ENCODE measurements at places on chromosomes 16 and 17.

DNA sequence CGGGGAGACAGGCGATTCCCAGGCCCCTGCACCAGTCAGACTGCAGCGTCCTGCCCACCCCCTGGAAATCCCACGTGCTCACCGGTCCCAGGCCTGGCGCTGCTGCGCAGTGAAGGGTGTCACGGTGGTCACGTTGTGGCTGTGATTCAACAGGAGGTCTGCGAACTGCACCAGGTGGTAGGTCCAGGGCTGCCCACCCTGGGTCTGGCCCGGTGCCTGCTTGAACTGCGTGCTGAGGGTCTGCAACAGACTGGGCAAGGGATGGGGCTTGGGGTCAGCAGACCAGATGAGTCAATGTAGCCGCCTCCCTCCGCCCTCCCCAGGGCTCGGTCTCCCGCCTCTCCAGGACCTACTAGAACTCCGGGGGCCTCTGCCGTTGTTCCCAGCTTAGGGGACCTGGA lies 7.1 kb downstream of the MYBBP1A start:
- DNase-seq: no peak

GRCh38 chr16:79899316-79899715 lies 298.8 kb upstream of the MAF start:
- no peak for DNase-seq

GRCh38 chr17:39576187-39576586 lies 31.5 kb downstream of the NEUROD2 start:
- DNase-seq: no peak

- DNase-seq: no peak
Observed at GRCh38 chr17:39096508-39097149, 54.8 kb downstream of the PLXDC1 start.

DNA sequence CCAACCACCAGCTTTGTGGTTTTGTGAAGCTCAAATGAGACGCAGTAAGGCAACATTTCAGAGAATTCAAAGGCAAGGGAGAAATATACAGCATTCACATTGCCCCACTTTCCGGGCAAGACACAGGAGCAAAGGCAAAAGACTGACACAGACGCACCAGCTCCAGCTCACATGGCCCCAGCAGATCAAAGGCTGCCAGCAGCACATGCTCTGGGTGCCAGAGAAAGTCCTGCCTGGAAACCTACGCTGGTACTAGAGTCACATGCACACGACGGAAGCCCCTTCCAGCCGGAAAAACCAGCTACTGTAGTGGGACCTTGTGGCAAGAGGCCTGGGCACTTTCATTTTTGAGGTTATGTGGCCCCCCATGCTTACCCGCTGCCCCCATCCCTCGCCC lies 50.1 kb downstream of the GTF3C1 start:
- DNase-seq: no peak

DNA sequence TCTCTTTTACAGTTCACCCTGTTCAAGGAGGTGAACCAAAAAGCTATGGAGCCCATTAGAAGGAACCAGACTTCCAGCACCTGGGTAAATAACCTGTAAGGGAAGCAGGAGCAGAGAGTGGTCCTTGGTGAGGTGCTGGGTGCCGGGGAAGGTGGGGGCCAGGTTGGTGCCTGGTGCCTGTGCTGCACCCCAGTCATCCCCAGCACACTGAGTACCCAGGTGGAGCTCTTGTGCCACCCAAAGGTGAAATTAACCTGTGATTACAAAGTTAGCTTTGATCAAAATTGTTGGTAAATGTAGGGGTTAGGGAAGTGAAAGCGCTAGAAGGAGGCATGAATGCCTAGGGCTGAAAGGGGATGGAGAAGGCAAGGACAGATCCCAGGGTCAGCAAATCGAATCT lies 58.6 kb downstream of the CDRT4 start:
- no peak for DNase-seq

GRCh38 chr16:28534542-28535373 lies 4.0 kb downstream of the NUPR1 start:
- DNase-seq: no peak

DNA sequence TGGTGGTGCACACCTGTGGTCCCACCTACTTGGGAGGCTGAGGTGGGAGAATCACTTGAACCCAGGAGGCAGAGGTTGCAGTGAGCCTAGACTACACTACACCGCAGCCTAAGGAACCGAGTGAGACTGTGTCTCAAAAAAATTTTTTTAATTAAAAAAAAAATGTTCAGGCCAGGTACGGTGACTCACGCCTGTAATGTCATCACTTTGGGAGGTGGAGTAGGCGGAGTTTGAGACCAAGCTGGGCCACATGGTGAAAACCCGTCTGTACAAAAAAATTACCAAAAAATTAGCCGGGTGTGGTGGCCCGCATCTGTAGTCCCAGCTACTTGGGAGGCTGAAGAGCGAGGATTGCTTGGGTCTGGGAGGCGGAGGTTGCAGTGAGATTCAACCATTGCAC lies 3.6 kb upstream of the FAM222B start:
- DNase-seq: no peak

DNA sequence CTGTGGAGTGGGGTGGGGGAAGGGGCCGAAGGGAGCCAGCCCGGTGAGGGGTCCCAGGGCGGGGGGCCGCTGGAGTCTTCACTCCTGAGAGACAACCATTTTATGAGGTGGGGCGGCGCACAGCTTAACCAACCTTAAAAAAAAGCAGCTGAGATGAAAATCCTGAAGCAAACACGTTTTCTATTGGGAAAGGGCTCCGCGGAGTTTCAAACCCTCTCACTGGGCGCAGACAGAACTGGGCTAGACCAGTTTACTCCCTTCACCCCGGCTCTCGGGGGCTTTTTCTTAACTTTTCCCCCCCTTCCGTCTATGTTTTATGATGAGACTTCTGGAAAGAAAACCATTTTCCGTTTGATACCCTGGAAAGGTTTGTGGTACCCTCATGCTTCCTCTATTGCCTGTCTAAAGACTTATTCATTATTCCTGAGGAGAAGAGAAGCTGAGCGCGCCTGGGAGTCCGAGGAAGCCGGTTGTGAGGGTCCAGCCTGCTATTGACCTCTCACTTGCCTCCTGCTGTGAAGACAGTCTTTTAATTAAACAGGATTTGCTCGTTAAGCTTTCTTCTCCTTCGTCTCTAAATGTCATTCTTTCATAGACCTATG lies 482 bp upstream of the SSH2 start:
- DNase-seq: no peak

DNA sequence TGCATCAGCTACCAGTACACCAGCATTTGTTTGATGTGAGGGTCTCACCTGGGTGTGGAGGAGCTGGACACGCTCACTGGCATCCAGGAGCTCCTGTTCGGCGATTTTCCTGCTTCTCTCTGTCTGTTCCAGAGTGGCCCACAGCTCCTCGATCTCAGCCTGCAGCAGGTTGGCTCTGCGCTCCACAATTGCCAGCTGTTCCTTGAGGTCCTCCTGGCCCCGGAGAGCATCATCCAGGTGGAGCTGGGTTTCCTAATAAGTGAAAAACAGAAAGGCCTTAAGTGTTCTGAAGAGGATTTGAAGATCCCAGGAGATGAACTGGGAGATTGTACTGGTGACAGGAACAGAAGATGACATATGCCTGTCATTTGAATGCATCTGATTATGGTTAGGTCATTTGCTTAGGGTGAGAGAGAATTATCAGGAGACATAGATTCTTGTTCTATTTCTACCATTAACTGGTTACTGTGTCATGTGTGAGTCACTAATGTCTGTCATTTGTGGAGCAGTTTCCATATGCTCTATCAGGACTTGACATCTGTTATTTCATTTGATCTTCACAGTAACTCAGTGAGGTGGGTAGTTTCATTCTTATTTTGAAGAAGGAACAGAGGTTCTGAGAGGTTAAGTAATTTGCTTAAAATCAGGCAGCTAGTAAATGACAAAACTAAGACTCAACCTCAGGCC lies 21.5 kb upstream of the MYH13 start:
- no peak for DNase-seq

DNA sequence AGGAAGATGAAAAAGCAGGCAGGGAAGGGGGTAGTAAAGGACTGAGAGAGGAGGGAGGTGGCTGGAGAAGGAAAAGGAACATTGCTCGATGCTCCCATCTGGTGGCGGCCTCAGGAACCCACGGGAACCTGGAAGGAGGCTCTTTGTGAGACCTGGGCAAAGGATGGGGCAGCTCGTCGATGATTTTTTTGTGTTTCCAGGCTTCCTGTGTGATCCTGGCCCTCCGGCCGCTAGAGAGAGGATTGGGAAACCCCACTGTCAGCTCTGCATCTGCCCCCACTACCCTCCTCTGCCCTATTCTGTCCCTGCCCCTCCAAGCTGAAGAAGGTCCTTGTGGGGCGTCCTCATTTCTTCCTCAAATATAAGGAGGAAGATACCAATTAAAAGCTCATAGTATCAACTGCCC lies 6.6 kb downstream of the WFIKKN2 start:
- DNase-seq: peak; percentile 68

GRCh38 chr17:55238931-55239297 lies 25.8 kb upstream of the HLF start:
- no peak for DNase-seq
